Activated CD8-positive, alpha-beta memory T cell treated with anti-CD3 and anti-CD28 coated beads, Interleukin-2, amount 50 U/mL, for 4 hours (primary cell): ENCODE measurements at places on chromosomes 13 and 19.

- DNase-seq, result no peak
Measured at GRCh38 chr19:48994035-48994386, 324 bp downstream of the RUVBL2 start.

DNA sequence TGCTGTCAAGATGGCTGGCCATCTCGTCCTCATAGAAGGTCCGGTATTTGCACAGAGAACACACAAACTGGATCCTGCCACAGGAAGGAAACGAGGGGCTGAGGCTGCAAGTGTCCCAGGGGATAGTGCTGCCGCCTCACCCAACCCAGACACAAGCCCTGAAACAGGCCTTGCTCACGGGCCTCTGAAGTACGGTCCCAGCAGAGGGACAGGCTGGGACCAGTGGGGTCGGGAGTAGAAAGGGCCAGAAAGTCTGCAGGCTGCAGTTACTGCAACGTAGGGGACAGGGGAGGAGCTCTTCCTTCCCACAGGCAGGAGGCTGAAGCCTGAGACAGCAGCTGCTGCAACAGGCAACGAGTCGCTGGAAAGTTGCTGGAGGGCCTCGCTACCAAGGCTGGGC, 18.2 kb upstream of the AKAP8 start:
- DNase-seq, result no peak

DNA sequence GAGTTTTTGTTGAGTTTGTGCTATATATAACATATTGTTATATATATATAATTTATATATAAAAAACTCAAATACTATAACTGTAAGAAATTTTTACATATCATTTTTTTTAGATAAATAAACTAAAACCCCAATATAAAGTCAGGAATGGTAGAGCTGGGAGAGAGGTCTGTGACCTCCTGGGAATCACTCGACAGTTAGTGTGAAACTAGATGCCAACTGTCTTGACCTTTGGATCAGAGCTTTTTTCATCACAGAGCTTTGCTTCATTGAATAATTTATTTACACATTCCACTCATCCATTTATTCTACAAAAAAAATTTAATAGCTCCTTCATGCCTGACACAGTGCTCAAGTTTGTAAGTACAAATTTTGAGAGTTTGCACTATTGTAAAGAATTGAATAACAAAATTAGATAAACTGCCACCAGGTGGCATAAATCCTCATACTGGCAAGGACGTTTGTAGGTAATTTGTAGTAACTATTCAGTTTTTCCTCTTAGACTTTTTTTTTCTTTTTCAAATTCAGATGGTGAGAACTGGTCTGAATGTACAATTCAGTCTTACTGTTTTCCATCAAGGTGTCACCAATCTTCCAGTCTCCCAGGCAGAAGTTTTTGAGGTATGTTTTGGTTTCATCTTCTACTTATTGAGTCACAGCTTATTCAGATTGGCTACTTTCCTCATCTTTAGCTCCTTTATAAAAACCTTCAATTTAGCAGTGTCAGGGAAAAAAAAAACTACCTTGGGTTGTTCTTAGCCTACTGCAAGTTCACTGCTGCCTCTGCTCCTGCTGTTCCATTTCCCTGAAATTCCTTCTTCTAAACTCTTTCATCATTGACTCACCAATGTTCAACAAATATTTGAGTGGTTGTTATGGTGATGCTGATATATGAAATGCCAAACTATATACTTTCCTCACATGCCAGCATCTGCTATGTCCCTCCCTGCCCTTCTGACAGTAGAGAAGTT, 28.7 kb downstream of the LACC1 start:
- DNase-seq, result no peak

- no peak for DNase-seq
Measured at GRCh38 chr19:38711726-38712153, 32.5 kb downstream of the CAPN12 start.

GRCh38 chr19:3366753-3367627, 607 bp downstream of the NFIC start:
- DNase-seq, result no peak

DNA sequence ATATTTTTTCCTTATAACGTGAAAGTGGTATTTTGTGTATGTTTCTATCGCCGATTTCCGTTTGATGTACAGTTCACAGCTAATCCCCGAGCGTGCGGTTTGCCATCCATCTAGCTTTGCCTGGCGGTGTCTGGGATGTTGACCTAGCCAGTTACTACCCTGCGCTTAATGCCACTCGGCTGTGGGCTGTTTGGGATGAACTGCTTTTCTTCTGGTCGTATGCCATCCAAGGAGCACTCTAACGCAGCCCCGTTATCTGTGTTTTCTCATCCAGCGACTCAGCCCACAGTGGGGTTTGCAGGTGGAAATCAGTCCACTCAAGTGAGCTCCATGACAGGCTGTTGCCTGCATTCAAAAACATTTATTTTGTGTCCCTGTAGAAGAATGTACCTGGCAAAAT, 512.3 kb downstream of the MYO16 start:
- DNase-seq, result no peak
